ENCODE measurements at places on chromosomes 7 and 10. TPM values are rescaled to one million over a fixed set of nuclear protein-coding genes. Genes with fewer than 3 reads are reported as not detected.

DNA sequence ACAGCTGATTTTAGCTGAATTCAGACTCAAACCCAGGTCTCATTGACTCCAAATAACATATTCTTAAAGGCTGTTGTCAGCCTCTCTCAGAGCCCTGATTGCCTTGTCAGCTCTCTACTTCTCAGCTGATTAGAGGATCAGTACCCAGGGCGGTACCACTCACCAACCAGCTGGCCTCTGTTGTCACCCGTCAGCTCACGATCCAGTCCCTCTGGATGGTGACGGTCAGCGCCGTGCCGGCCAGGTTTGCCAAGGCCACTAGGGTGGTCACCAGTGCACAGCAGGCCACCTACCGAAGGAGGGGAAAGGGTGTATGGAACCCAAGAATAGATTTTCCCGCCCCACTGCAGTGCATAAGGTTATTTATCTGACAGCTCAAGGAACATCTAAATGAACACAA is 52.3 kb upstream of the TOMM7 start:
- H3K36me3 ChIP-seq, result peaks cover 7% of the 10 kb centered on the region
- DNase-seq, result no peak
- H3K4me3 ChIP-seq, result no peak overlapping the region
- H3K4me1 ChIP-seq, result peaks cover 24% of the 10 kb centered on the region
- H3K27me3 ChIP-seq, result no peaks in the 10 kb centered on the region
- no peak overlapping the region for H3K27ac ChIP-seq

DNA sequence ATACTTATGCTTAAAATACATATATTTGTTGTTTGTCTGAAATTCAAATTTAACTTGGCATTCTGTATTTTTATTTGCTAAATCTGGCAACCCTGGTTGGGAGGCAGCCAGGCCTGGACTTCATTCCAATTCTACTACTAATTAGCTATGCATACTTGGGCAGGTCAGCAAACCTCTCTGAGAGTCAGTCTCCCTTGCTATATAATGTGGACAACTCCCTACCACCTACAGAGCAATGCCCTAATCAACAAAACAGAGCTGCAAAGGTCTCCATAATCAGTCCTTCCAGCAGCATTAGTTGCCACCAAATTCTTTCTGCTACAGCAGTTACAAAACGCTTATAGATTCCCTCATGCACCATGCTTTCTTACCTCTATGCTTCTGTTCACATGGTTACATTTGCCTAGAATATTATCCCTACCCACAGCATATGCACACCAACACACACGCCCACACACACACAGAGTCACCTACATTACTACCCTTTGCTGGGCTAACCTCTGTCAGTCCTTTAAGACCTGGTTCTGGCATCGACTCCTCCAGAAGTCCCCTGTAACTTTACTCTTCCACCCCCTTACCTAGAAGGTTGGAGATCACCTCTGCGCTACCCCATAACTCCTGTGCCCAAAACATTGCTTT is 188.7 kb downstream of the FGFR2 start:
- no peaks in the 10 kb centered on the region for H3K27me3 ChIP-seq
- no peaks in the 10 kb centered on the region for H3K4me1 ChIP-seq
- no peak overlapping the region for H3K4me3 ChIP-seq
- H3K27ac ChIP-seq, result no peak overlapping the region
- no peaks in the 10 kb centered on the region for H3K36me3 ChIP-seq

Gene PTF1A
- total RNA-seq, result not detected

Gene PRSS37
- total RNA-seq, result not detected

DNA sequence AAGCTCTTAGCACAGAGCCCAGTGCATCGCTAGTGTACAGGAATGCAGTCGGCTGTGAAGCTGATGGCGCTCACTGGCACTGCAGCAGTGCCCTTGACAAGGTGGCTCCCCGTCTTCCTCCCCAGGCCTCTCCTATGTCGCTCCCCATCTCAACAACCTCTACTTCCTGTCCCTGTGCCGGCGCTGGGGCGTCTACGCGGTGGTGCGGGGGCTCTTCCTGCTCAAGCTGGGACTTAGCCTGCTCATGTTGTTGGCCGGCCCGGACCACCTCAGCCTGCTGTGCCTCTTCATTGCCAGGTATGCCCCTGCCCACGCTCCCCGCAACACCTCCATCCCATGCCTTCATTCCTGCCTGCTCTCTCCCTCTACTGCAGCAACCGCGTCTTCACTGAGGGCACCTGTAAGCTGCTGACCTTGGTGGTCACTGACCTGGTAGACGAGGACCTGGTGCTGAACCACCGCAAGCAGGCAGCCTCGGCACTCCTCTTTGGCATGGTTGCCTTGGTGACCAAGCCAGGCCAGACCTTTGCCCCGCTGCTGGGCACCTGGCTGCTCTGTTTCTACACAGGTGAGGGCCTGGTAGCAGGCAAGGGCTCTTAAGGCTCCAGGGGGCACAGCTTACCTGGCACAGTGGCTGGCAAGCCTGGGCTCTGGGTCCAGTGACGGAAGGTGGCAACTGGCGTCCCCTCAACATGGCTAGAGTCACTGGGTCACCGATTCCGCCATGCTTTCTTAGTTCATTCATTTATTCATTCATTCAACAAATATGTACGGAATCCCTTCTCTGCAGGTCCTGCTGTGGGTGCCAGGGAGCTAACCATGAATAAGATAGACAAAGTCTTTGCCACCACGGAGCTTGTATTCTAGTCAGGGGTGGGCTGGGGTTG is 22.3 kb upstream of the C10orf95 start:
- H3K36me3 ChIP-seq, result peaks cover 7% of the 10 kb centered on the region
- peaks cover 7% of the 10 kb centered on the region for H3K4me1 ChIP-seq
- DNase-seq, result no peak
- no peaks in the 10 kb centered on the region for H3K27me3 ChIP-seq
- no peak overlapping the region for H3K4me3 ChIP-seq
- H3K27ac ChIP-seq, result no peak overlapping the region

- H3K4me3 ChIP-seq, result peak overlapping the region; percentile 94
- peaks cover 14% of the 10 kb centered on the region for H3K36me3 ChIP-seq
- peaks cover 3% of the 10 kb centered on the region for H3K27me3 ChIP-seq
- DNase-seq, result no peak
- no peak overlapping the region for H3K27ac ChIP-seq
Observed at GRCh38 chr7:133252506-133252857, 396 bp upstream of the EXOC4 start.

DNA sequence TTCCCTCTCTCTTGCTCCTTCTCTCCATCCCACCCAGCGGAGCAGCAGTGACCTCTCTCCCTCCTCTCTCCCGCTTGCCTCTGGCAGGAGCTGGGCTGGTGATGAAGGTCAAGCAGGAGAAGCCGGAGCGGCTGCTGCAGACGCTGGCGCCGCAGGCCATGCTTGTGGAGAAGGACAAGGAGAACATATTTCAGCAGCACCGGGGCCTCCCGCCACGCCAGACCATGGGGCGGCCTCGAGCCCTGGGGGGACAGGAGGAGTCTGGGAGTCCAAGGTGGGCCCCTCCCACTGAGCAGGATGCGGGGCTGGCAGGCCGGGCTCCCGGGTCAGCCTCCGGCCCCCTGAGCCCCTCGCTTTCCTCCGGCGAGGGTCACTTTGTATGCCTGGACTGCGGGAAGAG is 17.3 kb downstream of the ZNF775 start:
- H3K4me3 ChIP-seq, result no peak overlapping the region
- DNase-seq, result no peak
- no peak overlapping the region for H3K27ac ChIP-seq
- H3K36me3 ChIP-seq, result peaks cover 9% of the 10 kb centered on the region

Data from activated T-helper 2 cell treated with anti-CD3 and anti-CD28 coated beads, Interferon-gamma antibody, Interleukin-2, Interleukin-4, amounts not matched to agents 10 μg/mL and 5 μg/mL and 100 μg/mL, durations not matched to agents 14 hours and 24 hours and 36 hours (primary cell).